ENCODE measurements at places on chromosomes 1 and 21.

DNA sequence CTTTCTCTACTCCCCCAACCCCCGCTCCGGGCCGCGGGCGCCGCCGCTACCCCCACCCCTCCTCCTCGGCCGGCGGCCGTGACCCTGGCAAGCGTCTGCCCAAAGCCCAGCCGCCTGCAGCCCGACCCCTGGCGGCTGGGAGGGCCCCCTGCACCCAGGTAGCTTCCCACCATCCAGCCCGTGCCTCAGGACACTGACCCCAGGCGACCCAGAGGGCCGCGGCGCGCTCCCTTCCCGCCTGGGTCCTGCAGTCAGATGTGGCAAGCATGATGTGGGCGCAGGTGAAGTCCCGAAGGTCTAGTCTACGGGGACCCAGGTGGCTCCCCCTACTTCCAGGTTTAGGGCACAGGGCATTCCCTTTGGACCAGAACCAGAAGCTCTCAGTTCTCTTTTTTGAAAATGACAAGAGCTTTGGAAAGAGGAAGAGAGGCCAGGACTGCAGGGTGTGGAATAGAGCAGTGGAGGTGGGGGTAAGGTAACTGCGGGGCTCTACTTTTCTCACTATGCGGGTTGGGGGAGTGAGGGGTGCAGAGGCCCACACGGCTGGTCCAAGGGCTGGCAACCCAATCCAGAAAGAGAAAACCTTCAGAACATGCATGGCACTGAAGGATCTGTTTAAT, at the start of gene DENND4B:
DENND4B (minus strand) TSS at position 97 of the 620 bp plus-strand sequence. CDS start 2,344 bp downstream, outside the sequence.
- DNase-seq: peak; percentile 99

DNA sequence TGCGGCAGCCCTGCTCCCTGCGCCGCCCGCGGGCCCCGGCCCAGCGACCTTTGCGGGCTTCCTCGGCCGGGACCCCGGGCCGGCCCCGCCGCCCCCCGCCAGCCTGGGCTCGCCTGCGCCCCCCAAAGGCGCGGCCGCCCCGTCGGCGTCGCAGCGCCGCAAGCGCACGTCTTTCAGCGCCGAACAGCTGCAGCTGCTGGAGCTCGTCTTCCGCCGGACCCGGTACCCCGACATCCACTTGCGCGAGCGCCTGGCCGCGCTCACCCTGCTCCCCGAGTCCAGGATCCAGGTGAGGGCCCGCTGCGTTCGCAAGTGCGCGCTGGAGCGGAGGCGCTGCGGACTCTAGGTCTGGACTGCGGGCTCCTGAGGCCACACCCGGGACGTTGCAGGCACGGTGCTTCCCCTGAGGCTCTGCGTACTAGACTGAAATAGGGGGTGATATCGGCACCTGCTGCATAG, 351 bp downstream of the MIXL1 start:
- DNase-seq: peak; percentile 82

- peak; percentile 54 for DNase-seq
These were observed 25.8 kb upstream of the KIF21B start for GRCh38 chr1:201049248-201049831.

GRCh38 chr1:77465139-77465538, 183.3 kb downstream of the AK5 start:
- no peak for DNase-seq

DNA sequence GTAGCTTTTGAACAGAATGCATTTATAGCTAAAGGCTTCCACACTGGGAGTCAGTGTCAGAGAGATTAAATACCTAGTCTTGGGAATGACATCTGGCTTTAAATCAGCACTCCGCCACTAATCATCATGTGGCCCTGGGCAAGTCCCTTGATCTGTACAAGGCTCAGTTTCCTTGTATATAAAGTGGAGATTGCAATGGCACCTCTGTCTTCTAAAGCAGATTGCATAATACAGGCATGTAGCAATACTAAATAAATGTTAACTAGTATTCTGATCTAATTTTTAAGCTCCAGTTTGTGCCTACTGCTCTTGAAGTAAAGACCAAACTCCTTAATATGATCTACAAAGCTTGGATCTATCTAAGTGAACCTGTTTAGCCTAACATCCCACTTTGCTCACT, 249.4 kb downstream of the PLPP3 start:
- DNase-seq: no peak

GRCh38 chr1:153697191-153698019, 18.9 kb downstream of the NPR1 start:
- DNase-seq: peak; percentile 27

DNA sequence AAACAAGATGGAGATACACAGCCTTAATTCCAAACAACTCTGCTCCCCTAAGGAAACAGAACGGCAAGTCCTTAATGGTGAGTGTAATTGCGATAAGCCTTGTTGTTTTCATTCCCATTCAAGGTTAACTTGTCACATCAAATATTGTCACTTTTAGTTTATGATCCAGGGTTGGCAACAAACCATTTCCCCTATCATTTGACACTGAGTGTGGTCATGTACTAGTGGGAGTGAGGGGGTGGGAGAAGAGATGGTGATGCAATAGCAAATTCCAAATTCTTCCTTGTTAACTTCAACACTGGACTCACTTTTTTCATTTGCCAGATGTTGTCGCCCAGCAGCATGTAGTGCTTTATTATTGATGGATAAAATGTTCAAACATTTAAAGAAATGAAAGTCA, 140.4 kb downstream of the ZNF326 start:
- DNase-seq: no peak

DNA sequence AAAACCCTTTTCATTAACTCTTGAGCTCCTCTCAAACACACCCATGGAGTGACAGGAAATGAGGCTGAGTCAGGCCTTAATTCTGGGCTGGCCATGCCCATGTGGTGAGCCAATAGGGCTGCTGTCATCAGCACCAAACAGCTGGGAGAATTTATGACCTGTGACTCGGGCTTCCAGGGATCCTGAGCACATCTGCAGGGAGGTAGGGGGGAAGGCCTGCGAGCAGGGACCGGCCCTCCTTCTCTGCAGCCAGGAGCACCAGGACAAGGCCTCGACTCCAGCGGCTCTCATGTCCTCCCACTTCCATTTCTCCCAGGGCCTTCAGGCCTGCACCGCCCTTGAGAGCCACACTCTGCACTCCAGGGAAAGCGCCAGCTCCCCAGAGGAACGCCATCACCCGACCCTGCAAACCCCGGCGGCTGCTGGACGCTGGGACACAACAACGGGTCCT, 14.6 kb downstream of the RIPK4 start:
- no peak for DNase-seq

DNA sequence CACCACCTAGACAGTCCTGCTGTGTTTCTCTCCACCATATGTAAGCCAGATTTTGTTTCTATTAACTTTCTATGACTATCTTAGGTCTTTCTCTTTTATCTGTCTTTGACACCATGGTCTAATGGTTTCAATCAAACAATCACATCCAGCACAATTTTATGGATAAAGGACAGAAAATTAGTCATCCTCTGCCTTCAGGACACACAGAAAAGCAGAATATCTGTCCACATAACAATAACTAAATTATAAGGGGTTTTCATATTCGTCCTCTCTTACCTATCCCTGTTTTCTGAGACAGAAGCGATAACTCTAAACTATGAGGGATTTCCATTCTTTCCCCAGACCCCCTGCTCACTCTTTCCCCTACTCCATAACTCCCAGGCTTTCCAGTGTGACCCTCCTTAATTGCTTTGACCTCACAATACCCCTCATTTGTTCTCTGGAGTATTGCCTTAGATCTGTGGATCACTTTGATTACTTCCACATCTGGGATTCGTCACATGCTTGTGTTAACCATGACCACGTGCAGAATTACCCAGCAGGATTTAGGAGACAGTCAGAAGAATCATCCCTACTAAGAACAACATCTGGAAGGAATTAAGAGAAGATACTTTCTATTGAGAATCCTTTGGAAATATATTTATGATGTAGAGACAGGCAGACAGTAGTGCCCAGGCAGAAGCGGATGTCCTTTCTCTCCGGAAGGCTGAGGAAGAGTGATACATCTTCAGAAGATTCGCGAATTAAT, 108.2 kb upstream of the GREM2 start:
- DNase-seq: peak; percentile 66

GRCh38 chr21:29248124-29248523, 50.6 kb upstream of the BACH1 start:
- DNase-seq: no peak

GRCh38 chr1:243902100-243902499, 52.1 kb upstream of the AKT3 start:
- no peak for DNase-seq

GRCh38 chr1:29120947-29121485, 2.7 kb downstream of the TMEM200B start:
- DNase-seq: peak; percentile 91

- no peak for DNase-seq
These were observed 19.5 kb downstream of the USP24 start for GRCh38 chr1:55195521-55196233.

- no peak for DNase-seq
These were observed 35.4 kb downstream of the FAAP20 start for GRCh38 chr1:2159124-2159523.

Data from SK-N-SH (cell line).